ENCODE measurements at places on chromosomes 16 and 17.

- no peak for DNase-seq
Measured at GRCh38 chr17:61597607-61598006, 6.6 kb upstream of the NACA2 start.

DNA sequence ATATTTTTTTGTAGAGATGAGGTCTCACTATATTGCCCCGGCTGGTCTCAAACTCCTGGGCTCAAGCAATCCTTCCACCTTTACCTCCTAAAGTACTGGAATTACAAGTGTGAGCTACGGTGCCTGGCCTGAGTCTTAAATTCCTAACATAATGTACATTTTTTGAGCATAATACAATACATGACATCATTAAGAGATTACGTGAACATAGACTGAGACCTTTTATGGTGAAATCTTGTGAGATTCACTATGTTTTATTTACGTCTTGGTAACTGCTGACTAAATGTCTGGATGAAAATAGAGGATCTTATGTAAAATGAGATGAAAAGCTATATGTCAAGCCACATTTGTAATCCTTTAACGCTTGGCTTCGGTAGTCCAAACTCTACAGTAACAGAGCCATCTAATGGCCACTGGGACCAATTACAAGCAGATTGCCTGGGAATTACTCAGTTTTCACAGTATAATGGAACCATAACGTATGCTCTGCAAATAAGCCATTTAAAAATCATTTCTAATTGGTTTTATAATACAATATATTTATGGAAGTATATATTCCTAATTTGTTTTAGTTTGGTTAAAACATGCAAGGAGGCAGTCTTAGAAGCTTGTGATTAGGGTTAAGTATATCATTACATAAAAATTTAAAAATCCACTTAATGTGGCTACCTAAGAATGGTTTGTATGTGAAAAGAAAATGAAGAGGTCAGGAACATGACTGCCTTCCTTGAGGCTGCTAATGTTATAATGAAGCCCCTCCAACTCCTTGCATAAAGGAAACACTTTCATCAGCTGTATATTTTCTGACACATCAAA, 8.1 kb upstream of the EFCAB13 start:
- peak; percentile 86 for DNase-seq

GRCh38 chr16:23771027-23771426, 16.2 kb downstream of the CHP2 start:
- no peak for DNase-seq

GRCh38 chr16:17329391-17329790, 141.4 kb downstream of the XYLT1 start:
- no peak for DNase-seq

DNA sequence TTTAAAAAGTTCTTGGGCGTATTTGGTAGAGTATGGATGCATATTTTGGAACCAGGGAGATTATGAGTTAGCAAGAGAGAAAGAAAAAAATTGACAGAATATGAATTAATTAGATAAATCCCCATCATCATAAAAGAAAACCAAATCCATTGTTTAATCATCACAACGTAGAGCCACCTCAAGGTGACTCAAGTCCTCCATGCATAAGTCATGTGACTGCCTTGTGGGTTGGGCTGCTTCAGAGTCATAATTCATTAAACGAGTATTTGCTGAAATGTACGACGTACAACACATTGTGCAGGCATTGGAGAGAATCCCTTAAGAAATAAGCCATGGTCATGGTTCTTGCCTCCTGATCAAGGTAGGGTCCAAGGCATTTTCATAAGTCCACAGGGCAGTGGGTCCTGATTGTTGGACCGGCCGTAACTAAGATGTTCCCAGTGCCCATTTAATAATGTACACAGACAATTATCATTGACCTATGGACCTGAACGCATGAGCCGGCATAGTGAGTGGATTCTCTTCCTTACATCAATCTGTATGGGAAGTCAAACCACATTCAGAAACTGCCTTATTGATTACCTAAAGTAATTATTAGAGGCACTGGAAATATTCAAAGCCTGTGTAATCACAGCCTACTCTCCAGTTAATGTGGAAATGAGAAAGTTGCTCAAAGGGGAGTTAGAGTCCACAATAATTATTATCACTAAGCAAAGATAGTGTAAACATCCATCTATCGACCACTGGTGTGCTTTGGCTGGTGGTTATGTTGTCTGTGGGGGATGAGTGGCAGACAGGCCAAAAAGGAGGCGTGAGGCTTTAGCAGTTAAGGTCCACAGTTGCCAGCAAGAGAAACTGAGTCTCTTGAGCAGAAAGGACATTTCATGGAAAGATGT, 165.4 kb downstream of the PITPNC1 start:
- DNase-seq: no peak

All from EL (cell line).